ENCODE measurements at places on chromosomes 7 and 10. TPM values are rescaled to one million over a fixed set of nuclear protein-coding genes. Genes with fewer than 3 reads are reported as not detected.

COL17A1 gene
- total RNA-seq: 0.65 TPM

ADARB2 gene
- total RNA-seq: 0.61 TPM

TMEM213 gene
- total RNA-seq: not detected

PPP3CB gene
- 14.6 TPM for total RNA-seq

INA gene
- total RNA-seq: under 0.01 TPM

ITGA8 gene
- total RNA-seq: under 0.01 TPM

SPDYE5 gene
- not detected for total RNA-seq

WDR86 gene
- total RNA-seq: not detected

SERPINE1 gene
- 1,622 TPM for total RNA-seq

GBX1 gene
- total RNA-seq: not detected

Measured in epithelial cell of umbilical artery (primary cell).